ENCODE measurements at places on chromosomes 1 and 21. TPM values are rescaled to one million over a fixed set of nuclear protein-coding genes. Genes with fewer than 3 reads are reported as not detected.

DNA sequence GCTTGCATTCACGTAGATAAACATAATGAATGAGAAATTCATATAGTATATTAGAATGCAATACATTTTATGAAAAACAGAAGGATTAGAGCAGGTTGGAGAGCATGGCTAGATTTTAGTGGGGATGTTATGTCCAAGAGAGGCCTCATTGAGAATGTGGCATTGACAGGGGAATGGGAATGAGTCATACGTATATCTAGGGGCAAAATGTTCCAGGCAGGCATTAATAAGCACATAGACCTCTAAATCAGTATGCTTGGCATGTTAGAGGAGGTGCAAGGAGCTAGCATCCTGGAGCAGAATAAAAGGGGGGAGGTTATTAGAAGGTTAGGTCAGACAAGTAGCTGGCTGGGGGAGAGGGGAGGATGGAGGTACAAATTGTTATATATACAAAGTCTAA lies 93.0 kb downstream of the USH2A start:
- no peak for ATAC-seq

GRCh38 chr1:197178998-197179397 lies 32.5 kb upstream of the ASPM start:
- ATAC-seq: no peak

Gene PTGER3
- total RNA-seq: 0.12 TPM

Gene TMEM52
- 0.32 TPM for total RNA-seq

Gene TGFB2
- total RNA-seq: 0.44 TPM
